ENCODE measurements at places on chromosomes 3 and 15. TPM values are rescaled to one million over a fixed set of nuclear protein-coding genes. Genes with fewer than 3 reads are reported as not detected.

DNA sequence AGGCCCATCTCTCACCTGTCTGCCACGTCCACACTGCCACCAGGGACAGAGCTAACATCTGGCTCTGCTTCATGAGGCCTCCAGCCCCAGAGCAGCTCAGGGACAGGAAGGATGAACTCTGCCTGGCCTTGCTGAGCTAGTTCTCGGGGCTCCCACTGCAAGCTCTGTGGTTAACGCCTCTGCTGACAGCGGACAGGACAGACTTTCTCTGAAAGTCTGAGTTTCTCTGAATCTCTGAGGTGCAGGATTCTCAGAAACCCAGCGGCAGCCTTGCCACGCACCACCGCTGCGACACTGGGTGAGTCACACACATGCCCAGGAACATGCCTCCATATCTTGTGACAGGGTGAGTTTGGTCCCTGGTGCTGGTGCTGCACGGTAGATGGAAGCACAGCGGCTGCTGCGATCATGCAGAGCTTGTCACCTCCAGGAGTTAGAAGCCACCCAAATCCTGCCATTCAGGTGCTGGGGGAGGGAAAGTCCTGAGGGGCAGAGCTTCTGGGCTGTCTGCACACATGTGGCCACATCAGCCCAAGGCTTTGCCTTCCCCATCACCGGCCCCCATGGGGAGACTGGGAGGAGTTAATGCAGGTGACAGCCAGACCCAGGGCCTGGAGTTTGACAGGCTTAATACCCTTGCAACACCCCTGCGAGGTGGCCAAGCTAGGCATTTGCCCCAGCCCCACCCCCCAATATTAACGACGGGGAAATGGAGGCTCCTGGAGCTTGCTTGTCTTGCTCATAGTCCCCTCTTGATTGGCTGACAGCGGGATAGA is 267.0 kb downstream of the PLCL2 start:
- no peak overlapping the region for H3K4me3 ChIP-seq
- H3K27me3 ChIP-seq, result no peaks in the 10 kb centered on the region
- no peak for DNase-seq
- H3K4me1 ChIP-seq, result no peaks in the 10 kb centered on the region
- H3K36me3 ChIP-seq, result peaks cover 15% of the 10 kb centered on the region

GRCh38 chr3:13229273-13229949 is 156.2 kb upstream of the IQSEC1 start:
- DNase-seq, result peak; percentile 65
- H3K4me1 ChIP-seq, result peaks cover 24% of the 10 kb centered on the region
- H3K27me3 ChIP-seq, result no peaks in the 10 kb centered on the region
- no peak overlapping the region for H3K4me3 ChIP-seq

DNA sequence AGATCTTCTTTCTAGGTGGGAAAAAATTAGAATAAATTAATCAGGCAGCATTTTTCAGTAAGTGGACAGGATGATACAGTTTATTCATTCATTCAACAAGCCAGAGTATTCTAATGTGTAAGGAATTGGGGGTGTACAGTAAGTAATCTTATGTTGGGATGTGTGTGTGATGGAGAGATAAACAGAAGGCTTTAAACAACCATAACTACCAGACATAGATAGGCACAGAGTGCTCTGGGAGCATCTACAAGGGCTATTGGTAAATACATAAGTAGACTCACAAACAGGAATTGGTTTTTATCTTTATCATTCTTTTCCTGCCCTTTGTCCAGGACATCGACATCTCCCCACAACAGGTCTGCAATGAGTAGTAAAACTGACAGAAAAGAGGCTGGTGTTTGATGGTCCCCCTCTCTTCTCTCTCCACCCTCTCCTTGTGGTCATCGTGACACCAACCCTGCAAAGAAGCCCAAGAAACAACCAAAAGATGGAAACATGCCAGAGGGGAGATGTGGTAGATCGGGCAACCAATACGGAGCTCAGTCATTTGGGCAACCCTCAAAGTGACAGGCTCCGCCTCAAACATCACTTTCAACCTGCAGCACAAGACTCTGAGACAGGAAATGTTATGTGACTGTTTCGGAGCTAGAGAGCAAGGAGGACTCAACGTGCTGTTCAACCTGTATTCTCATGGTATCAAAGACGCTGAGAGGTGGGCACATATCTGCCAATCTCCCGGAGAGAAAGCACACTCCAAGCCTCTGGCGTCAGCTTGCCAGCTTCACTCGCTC is 28.7 kb upstream of the B3GNT5 start:
- DNase-seq, result no peak
- H3K4me1 ChIP-seq, result peaks cover 4% of the 10 kb centered on the region
- H3K27ac ChIP-seq, result no peak overlapping the region

DNA sequence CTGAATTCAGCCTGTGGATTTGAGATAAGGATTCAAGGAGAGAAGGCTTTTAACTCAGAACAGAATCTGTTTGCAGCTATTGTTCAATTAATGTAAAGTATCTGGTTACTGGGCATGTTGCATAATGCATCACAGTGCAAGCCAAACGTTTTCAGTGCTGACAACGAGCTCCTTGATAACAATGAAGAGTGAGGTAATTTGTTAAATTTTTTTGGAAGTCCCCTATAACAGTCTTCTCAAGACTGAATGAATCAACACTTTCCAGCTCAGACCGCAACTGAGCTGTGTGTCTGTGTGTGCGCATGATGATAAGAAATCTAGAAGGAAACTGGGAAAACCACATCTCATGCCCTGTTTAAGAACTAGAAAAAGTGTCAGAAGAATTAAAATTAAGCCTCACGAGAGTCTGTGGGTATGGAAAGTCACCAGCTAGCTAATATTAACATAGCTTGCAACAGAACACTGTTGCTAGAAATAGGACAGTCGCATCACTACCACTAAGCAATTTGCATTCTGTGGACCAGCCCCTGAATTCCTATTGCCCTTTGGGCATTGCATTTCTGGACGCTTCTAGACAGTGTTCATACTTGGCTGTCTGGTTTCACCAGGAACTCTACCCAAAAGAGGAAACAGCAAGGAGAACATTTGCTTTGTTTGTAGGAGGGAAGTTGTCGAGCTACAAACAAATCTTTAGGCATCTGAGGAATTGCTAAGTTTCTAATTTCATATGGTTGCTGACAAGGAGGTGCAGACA is 43.7 kb upstream of the ATP2C1 start:
- H3K36me3 ChIP-seq, result no peaks in the 10 kb centered on the region
- no peak for DNase-seq
- no peak overlapping the region for H3K4me3 ChIP-seq

- no peak overlapping the region for H3K4me3 ChIP-seq
- no peaks in the 10 kb centered on the region for H3K36me3 ChIP-seq
- DNase-seq, result no peak
- H3K27ac ChIP-seq, result no peak overlapping the region
Measured at GRCh38 chr15:29276366-29276765, 6.7 kb upstream of the NSMCE3 start.

DNA sequence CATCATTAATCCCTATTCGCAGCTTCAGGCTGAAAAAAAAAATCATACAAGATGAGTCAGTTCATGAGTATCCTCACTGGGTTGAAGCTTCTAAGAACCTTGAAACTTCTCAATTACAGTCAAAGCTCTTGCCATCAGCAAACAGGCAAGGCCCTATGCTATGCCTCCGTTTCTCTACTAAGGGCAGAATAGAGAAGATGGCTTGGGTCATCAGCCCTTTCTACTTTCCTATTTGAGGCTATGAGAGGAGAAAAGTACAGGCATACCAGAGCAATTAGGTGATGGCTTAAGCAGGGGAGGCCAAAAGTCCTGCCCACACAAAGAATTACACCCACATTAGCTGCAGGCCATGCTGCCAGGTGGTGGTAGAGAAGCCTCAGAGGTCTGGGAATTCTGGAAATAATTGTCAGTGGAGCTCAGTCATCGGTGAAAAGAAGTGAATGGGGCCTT is 89.0 kb downstream of the MRPL46 start:
- H3K36me3 ChIP-seq, result no peaks in the 10 kb centered on the region
- no peak for DNase-seq
- H3K27ac ChIP-seq, result no peak overlapping the region
- no peak overlapping the region for H3K4me3 ChIP-seq
- H3K27me3 ChIP-seq, result peaks cover 8% of the 10 kb centered on the region

- H3K4me1 ChIP-seq, result no peaks in the 10 kb centered on the region
- H3K36me3 ChIP-seq, result no peaks in the 10 kb centered on the region
- H3K4me3 ChIP-seq, result no peak overlapping the region
- DNase-seq, result no peak
- no peaks in the 10 kb centered on the region for H3K27me3 ChIP-seq
- no peak overlapping the region for H3K27ac ChIP-seq
Measured at GRCh38 chr3:16587681-16588060, 17.6 kb downstream of the DAZL start.

DNA sequence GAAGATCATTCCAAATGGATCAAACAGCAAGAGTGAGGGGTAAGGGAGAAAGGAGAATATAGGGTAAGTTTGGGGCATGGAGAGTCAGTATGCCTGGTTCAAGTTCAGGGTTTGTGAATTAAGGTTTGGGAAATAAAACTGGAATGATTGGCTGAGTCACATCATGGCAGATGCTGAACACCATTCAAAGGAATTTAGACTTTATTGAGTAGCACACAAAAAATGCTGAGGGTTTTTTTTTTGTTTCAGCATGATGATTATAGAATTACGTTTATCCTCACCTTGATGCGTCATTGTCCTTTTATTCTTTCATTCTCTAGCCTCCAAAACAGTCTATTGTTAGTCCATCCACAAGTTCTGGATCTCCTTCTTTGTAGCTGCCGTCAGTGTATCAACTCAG is 220.0 kb upstream of the UMPS start:
- peaks cover 15% of the 10 kb centered on the region for H3K4me1 ChIP-seq
- no peak overlapping the region for H3K4me3 ChIP-seq

DNA sequence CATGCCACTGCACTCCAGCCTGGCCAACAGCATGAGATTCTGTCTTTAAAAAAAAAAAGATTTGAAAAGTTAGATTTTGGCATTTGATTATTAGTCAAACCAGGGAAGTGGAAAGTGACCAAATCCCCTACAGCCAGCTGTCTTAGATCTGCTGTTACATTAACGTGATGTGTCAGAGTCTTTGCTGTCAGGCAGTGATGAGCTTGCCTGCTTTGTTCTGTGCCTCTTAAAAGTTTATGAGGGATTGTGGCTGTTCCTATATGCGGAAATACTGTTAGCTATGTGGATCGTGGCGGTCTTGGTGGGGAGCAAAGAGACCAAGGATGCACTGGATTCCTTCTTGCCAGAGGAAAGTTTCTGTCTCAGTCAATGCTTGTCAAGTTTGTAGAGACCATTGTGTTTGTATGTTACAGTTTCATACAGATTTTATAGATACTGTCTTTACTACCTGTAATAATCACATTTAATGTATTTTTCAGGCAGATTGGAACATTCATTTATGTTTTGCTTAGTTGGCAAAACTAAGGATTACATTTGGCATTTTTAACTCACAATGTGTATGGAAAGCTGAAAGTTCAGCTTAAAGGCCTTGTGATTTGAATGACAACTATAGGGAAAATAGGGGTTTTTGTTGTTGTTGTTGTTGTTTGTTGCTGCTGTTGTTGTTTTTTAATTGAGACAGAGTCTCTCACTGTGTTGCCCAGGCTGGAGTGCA is 137.4 kb downstream of the VPS8 start:
- peaks cover 11% of the 10 kb centered on the region for H3K36me3 ChIP-seq
- DNase-seq, result no peak
- H3K27me3 ChIP-seq, result no peaks in the 10 kb centered on the region
- peak overlapping the region; percentile 43 for H3K27ac ChIP-seq

Gene GOLGA6L10
- 5.1 TPM for total RNA-seq
